ENCODE measurements at places on chromosomes 2 and 18. TPM values are rescaled to one million over a fixed set of nuclear protein-coding genes. Genes with fewer than 3 reads are reported as not detected.

Gene EVA1A
- 37.6 TPM for total RNA-seq

Gene MLPH
- 196 TPM for total RNA-seq

Gene ST8SIA3
- not detected for total RNA-seq

Gene MBD2
- total RNA-seq = 25.4 TPM

Gene ZNF638
- total RNA-seq = 90.5 TPM

Gene MOCOS
- 69.2 TPM for total RNA-seq

Gene IL1B
- not detected for total RNA-seq

Gene CCDC68
- under 0.01 TPM for total RNA-seq

Gene ANO7
- total RNA-seq = 0.46 TPM

Gene ATP8B1
- 2.9 TPM for total RNA-seq
